ENCODE measurements at places on chromosomes 6 and 20. TPM values are rescaled to one million over a fixed set of nuclear protein-coding genes. Genes with fewer than 3 reads are reported as not detected.

Gene PAK5
- total RNA-seq, result not detected

Gene MYCT1
- not detected for total RNA-seq

Gene SLC25A27
- total RNA-seq, result 0.50 TPM

Gene CLVS2
- not detected for total RNA-seq

Gene ADGRB3
- not detected for total RNA-seq

Gene KHDC1L
- 0.38 TPM for total RNA-seq

Gene HECA
- 145 TPM for total RNA-seq

Gene SOX4
- total RNA-seq, result 11.0 TPM

Gene ISM1
- total RNA-seq, result 2.7 TPM

Gene MAK
- total RNA-seq, result 0.34 TPM

Gene TOX2
- total RNA-seq, result 0.22 TPM

Gene C20orf144
- 0.36 TPM for total RNA-seq

Gene MCCD1
- total RNA-seq, result not detected

DNA sequence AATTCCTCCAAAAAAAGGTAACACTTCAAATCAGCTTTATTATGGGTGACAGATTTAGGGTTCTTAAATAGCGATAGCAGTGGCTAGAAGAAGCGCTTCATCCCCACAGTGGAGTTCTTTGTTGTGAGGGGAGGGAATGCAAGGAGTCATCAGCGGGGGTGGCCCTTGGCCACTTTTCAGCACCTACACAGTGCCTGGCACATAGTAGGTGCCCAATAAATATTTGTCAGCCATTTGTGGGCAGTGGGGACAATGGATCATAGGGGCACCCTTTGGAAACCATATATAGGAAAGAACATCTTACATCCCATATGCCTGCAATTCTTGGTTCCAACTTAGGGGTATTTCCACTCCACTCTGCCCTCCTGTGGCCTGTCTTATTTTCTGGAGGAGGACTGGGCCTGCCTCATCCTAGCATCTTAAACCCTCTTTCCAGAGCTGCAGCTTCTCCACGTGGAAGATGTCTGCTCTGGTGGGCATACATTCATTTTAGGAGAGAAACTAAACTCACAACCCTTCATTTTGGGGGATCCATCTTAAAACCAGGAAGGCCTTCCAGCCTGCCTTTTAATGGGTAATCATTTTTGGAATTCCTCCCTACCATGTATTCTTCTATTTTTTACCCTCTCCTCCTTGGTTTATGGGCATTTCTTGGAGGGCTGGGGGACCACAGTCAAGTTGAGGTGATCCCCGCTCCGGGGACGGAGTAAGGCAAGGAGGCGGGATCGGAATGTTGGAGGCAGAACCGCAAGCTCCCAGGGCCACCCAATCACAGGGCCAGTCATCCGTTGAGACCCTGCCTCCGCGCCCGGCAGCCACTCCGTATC, 2.6 kb upstream of the GPSM3 start:
- no peak for DNase-seq
- peak overlapping the region; percentile 98 for H3K4me3 ChIP-seq
- no peaks in the 10 kb centered on the region for H3K36me3 ChIP-seq
- peak overlapping the region; percentile 97 for H3K27ac ChIP-seq

- H3K27ac ChIP-seq, result no peak overlapping the region
- no peak for DNase-seq
- no peak overlapping the region for H3K4me3 ChIP-seq
- H3K36me3 ChIP-seq, result no peaks in the 10 kb centered on the region
- H3K27me3 ChIP-seq, result no peaks in the 10 kb centered on the region
- H3K4me1 ChIP-seq, result no peaks in the 10 kb centered on the region
Measured at GRCh38 chr20:56945057-56945456, 316.0 kb downstream of the TFAP2C start.

DNA sequence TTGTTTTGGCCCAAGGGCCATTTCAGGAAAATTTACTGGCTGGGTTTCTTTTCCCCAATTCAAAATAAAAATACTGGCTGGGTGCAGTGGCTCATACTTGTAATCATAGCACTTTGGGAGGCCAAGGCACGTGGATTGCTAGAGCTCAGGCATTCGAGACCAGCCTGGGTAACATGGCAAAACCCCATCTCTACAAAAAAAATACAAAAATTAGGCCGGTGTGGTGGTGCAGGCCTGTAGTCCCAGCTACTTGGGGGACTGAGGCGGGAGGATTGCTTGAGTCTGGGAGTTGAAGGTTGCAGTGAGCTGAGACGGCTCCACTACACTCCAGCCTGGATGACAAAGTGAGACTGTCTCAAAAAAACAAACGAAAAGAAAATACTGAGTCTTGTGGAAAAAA, 60.0 kb downstream of the NINL start:
- H3K27ac ChIP-seq, result no peak overlapping the region
- no peaks in the 10 kb centered on the region for H3K4me1 ChIP-seq
- H3K27me3 ChIP-seq, result no peaks in the 10 kb centered on the region
- DNase-seq, result no peak
- H3K4me3 ChIP-seq, result no peak overlapping the region
- H3K36me3 ChIP-seq, result no peaks in the 10 kb centered on the region

GRCh38 chr6:149895833-149896271, 2.1 kb downstream of the RAET1E start:
- no peak overlapping the region for H3K4me3 ChIP-seq
- peak; percentile 36 for DNase-seq
- H3K36me3 ChIP-seq, result no peaks in the 10 kb centered on the region
- peaks cover 9% of the 10 kb centered on the region for H3K4me1 ChIP-seq
- H3K27ac ChIP-seq, result no peak overlapping the region

- no peak for DNase-seq
- H3K4me3 ChIP-seq, result no peak overlapping the region
- no peaks in the 10 kb centered on the region for H3K27me3 ChIP-seq
- H3K4me1 ChIP-seq, result no peaks in the 10 kb centered on the region
- H3K27ac ChIP-seq, result no peak overlapping the region
Measured at GRCh38 chr6:155936127-155936526, 480.5 kb upstream of the NOX3 start.

DNA sequence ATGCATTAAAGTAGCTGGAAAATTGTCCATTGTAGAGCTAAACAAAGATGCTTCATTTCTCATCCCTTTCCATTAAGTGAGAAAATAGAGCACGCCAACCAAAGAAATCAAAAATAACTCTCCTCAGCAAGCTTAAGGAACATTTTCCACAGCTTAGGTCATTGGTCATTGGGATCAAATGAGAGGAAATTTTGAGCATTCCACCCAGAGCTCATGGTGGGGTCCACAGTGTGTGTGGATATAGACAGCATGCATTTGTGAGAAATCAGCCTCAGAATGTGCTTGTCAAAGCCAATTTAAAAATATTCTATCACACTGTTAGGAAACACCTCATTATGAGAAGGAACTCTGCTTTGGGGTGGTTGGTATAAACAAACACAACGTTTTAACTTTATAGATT, 97.2 kb downstream of the HDGFL1 start:
- H3K36me3 ChIP-seq, result no peaks in the 10 kb centered on the region
- DNase-seq, result no peak
- no peak overlapping the region for H3K4me3 ChIP-seq

- peak overlapping the region; percentile 87 for H3K27ac ChIP-seq
- peak overlapping the region; percentile 93 for H3K4me3 ChIP-seq
- no peaks in the 10 kb centered on the region for H3K4me1 ChIP-seq
- no peaks in the 10 kb centered on the region for H3K27me3 ChIP-seq
- H3K36me3 ChIP-seq, result no peaks in the 10 kb centered on the region
Measured at GRCh38 chr6:26233649-26234420, 131.2 kb upstream of the BTN3A2 start.

- H3K4me1 ChIP-seq, result peaks cover 9% of the 10 kb centered on the region
- no peak overlapping the region for H3K4me3 ChIP-seq
- no peak overlapping the region for H3K27ac ChIP-seq
- H3K27me3 ChIP-seq, result no peaks in the 10 kb centered on the region
- DNase-seq, result no peak
Measured at GRCh38 chr6:166905013-166905412, 51.3 kb downstream of the RNASET2 start.

DNA sequence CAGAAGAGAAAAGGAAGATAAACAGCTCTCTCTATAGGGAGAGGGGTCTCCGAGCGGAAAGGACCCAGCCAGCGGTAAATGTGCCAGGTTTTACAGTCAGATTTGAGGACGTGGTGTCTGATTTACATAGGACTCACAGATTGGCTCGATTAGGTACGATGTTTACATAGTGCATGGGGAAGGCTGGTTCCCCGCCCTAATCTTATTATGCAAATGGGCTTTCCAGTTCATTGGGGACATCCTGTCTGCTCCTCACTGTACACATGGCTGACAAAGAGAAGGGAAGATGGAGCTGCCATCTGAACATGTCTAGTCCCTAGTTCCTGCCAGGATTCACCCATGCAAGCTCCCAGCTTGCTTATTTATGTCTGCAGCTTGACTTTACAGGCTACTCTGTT, 119.9 kb downstream of the RNF144B start:
- H3K36me3 ChIP-seq, result no peaks in the 10 kb centered on the region
- H3K4me3 ChIP-seq, result no peak overlapping the region
- no peaks in the 10 kb centered on the region for H3K27me3 ChIP-seq
- DNase-seq, result no peak

GRCh38 chr6:156167625-156168071, 609.5 kb upstream of the ARID1B start:
- DNase-seq, result no peak
- H3K36me3 ChIP-seq, result no peaks in the 10 kb centered on the region
- H3K4me3 ChIP-seq, result peak overlapping the region; percentile 26
- no peaks in the 10 kb centered on the region for H3K27me3 ChIP-seq

GRCh38 chr6:169689287-169689686, 12.5 kb downstream of the WDR27 start:
- H3K27ac ChIP-seq, result no peak overlapping the region
- H3K36me3 ChIP-seq, result peaks cover 15% of the 10 kb centered on the region
- no peaks in the 10 kb centered on the region for H3K4me1 ChIP-seq
- no peaks in the 10 kb centered on the region for H3K27me3 ChIP-seq
- H3K4me3 ChIP-seq, result no peak overlapping the region

DNA sequence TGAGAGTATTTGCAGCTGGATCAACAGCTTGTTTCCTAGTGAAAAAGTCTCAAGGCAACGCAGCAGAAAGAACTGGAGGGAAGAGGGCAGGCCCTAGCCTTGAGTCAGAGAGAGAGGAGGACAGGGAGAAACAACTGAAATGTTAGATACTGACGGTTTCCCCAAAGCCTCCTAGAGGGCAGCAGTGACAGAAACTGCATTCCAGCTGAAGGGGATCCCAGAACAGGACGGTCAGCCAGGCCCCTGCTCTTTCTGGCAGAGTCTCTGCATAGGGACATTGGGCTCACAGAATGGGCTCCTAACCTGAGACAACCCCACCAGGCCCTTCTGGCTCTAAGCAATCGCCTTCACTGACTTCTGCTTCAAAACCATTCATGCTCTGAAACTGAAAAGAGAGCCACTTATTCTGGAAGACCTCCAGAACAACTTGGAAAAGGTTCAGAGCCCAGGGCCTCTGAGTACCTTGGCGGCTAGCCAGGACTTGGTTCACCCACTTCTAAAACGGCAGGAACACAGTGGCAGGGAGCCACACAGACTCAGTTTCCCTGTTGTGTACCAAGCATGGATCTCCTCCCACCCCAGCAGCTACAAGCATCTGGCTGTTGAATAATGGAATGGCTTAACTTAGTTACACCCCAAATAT, 72.9 kb downstream of the PSMB1 start:
- H3K36me3 ChIP-seq, result no peaks in the 10 kb centered on the region
- H3K4me3 ChIP-seq, result no peak overlapping the region
- no peak overlapping the region for H3K27ac ChIP-seq
- no peaks in the 10 kb centered on the region for H3K4me1 ChIP-seq
- DNase-seq, result no peak

- no peak for DNase-seq
- H3K4me3 ChIP-seq, result no peak overlapping the region
- H3K27me3 ChIP-seq, result no peaks in the 10 kb centered on the region
- H3K36me3 ChIP-seq, result no peaks in the 10 kb centered on the region
- no peak overlapping the region for H3K27ac ChIP-seq
Measured at GRCh38 chr6:12842114-12842513, 125.5 kb downstream of the PHACTR1 start.

DNA sequence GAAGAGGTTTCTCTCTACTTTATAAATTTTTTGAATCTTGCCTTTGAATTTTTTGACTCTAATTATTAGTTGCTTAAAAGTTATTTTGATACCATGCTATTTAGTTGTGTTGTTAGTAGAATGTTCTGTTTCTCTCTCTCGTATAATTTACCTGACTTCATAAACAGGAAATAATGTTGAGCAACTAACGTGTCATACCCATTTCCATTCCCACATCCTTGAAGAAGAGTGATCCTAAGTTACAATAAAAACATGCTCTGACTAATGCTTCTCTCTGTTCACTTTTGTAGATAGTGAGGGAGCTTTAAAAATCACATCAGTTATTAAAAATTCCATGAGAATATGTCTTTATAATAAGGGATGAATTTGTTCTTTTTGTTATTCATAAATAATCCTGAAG, 69.7 kb downstream of the SAMD5 start:
- H3K4me3 ChIP-seq, result no peak overlapping the region
- no peaks in the 10 kb centered on the region for H3K36me3 ChIP-seq
- no peak for DNase-seq
- H3K27ac ChIP-seq, result no peak overlapping the region
- H3K27me3 ChIP-seq, result no peaks in the 10 kb centered on the region

- H3K4me1 ChIP-seq, result no peaks in the 10 kb centered on the region
- H3K4me3 ChIP-seq, result no peak overlapping the region
- H3K27ac ChIP-seq, result no peak overlapping the region
- DNase-seq, result no peak
- H3K27me3 ChIP-seq, result no peaks in the 10 kb centered on the region
- no peaks in the 10 kb centered on the region for H3K36me3 ChIP-seq
Measured at GRCh38 chr6:21085643-21086042, 507.9 kb upstream of the SOX4 start.
